ENCODE measurements at places on chromosomes 3 and 15.

DNA sequence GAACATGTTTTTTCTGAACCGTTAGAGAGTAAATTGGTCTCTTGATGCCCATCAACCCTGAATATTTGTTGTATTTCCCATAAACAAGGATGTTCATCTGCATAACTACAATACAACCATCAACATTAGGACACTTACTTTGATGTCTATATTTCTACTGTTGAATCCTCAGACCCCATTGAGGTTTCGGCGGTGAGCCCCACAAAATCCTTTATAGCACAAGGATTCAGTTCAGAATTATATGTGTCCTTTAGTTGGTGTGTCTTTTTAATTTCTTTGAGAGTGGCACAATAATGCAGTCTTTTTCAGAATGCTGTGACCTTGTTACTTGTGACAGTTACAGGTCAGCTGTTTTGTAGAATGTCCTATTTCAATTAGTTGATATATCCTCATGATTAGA lies 158.0 kb downstream of the FNDC3B start:
- DNase-seq: no peak

DNA sequence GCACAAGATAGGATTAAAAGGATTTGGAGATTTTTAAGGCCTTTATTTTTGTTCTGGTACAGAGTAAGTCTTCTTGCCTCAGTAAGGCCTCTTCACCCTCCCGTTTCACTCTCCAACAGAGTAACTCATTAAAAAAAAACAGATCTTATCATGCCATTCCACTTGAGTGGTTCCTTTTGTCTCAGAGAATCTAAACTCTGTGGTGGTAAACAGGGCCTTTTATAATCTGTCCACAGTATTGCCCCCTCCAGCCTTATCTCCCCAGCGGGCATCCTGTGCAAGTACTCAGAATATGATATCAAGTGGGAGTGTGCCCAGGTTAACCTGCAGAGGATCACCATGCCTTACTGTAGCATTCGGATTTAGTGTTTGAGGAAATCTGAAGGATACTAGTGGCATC lies 20.3 kb upstream of the ATOSA start:
- no peak for DNase-seq

GRCh38 chr3:13019243-13020095 lies 53.8 kb downstream of the IQSEC1 start:
- DNase-seq: no peak

- no peak for DNase-seq
Measured at GRCh38 chr15:96412045-96412905, 81.8 kb downstream of the NR2F2 start.

GRCh38 chr3:16512435-16513140 lies 911 bp downstream of the RFTN1 start:
- no peak for DNase-seq

- no peak for DNase-seq
Measured at GRCh38 chr3:104977719-104978118, 389.0 kb upstream of the ALCAM start.

- DNase-seq: no peak
Measured at GRCh38 chr3:65408531-65409175, 630.1 kb downstream of the MAGI1 start.

- DNase-seq: no peak
Measured at GRCh38 chr3:56591262-56591661, 34.3 kb downstream of the CCDC66 start.
